T-helper 9 cell (primary cell): ENCODE measurements at places on chromosomes 6 and 20.

DNA sequence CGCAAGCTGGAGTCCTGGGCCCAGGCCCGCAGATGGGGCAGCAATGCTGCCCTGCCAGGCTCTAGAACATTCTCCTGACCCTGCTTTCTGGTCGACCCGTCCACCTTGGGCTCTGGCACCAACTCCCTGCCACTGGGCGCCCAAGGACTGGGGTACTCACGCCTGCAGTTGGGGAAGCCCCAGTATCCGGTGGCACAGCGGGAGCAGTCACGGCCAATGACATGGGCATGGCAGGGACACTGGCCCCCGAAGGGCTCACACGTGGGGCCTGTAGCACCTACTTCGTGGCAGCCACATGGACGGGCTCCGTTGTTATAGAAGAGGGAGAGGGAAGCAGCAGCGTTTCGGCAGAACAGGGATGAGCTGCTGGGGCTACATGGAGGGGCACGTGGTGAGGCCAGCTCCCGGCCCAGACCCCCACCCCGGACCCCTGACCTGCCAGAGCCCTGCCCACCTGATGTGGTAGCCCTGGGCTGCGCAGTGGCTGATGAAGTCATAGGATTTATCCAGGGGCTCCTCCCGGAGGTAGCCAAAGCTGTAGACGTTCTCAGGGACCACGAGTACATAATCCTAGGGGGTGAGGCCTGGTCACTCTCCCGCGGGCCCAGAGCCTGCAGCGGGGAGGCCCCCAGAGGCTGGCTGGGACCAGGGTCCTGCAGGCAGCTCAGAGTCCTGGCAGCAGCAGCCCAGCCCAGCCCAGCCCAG is 26.0 kb downstream of the ADRM1 start:
- DNase-seq, result no peak

DNA sequence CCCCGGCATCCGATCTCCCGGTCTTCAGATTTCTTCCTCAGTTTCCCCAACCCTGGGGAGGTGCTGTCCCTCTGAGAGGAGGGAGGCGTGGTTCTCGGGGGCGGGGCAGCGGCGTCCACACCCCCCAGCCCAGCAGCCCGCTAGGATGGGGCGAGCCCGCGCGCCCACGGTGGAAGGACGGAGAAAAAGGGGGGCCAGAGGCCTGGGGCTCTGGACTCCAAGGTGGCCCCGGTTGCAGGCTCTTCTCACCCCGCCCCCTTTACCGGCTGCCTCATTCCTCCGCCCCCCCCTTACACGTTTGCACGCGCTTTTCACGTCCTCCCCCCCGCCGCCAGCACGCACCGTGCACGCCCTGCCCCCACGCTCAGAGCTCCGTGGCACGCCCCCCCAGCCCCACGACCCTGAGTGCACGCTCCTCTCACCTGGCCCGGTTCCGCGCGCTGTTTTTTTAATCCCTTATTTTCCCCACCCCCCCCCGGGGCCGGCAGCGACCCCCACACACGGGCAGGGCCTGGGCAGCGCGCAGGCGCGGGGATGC is 402 bp downstream of the ZBTB12 start:
- DNase-seq, result peak; percentile 54

- DNase-seq, result peak; percentile 57
These were observed 2.8 kb upstream of the DIDO1 start for GRCh38 chr20:62929051-62929538.

DNA sequence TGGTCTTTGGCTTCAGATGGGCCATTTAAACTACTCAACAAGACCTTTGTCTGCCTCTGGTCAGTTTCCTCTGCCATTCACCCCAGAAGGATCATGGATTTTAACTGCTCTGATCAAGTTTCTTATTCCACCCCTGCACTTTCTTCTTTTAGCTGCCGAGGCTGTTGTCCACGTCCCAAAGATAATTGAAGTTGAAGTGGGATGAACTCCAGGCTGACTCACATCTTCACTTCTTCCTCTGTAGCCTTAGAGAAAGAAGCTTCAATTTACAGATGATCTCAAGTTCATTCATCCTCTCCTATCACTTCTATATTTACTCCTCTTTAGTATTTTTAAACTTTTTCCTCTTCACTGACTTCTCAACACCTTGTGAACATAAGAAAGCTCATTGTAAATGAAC is 651.6 kb downstream of the UTRN start:
- no peak for DNase-seq

GRCh38 chr6:135323202-135323668 is 142.1 kb downstream of the MYB start:
- no peak for DNase-seq

DNA sequence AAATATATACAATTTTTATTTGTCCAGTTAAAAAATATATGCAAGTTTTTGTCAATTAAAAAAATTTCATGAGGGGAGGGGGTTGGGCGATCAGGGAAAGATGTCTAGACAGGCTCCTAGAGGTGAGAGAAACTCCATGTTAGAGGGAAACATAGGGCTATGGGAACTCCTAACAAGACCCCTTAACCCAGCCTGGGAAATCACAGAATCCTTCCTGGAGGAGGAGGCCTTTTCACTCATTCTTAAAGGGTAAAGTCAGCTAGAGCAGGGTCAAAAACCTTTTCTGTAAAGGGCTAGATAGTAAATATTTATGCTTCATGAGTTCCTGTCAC is 75.9 kb upstream of the PTPN1 start:
- DNase-seq, result no peak

DNA sequence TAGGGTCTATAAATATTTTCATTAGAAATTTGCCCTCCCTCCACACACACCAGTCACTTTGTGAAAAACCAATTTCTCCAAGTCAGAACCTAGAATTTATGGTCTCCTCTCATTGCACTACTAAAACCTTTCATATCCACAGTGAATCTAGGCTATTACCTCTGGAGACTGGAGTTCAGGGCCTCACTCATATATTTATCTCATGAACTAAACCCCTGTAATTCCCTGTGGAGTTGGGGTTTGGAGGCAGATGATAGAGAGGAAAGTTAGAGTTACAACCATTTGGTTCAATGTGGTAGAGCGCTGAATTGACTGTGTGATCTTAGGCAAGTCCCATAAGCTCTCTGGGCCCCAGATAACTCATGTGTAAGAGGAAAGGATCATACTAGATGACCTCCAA is 18.2 kb upstream of the CEP85L start:
- DNase-seq, result no peak

- no peak for DNase-seq
These were observed 504.3 kb upstream of the MARCKS start for GRCh38 chr6:113352831-113353230.

- no peak for DNase-seq
These were observed 70.2 kb upstream of the CD93 start for GRCh38 chr20:23156170-23156841.
